Mesothelial cell of epicardium (in vitro differentiated cells): ENCODE measurements at places on chromosomes 6 and 20. TPM values are rescaled to one million over a fixed set of nuclear protein-coding genes. Genes with fewer than 3 reads are reported as not detected.

RUNX2 gene
- total RNA-seq = 4.4 to 4.9 TPM (median 4.8 TPM) in 3 replicates

DNA sequence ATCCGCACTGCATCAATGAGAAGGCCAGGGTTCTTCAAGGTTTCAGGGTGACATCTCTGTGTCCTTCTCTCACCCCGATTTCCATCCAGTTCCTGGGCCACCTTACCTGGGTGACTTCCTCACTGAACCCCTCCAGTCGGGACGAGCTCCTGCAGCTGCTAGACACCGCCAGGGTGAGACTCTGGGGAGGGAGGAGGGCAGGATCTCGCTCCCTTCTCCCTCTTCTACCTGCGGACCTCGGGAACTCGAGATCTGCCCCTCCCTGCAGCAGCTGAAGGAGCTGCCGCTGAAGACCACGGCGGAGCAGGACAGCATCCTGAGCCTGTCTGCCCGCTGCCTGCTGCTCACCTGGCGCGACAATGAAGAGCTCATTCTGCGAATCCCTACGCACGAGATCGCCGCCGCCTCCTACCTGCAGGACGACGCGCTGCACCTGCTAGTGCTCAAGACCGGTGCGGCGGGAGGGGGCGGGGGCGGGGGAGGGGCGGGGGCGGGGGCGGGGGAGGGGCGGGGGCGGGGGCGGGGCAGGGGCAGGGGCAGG, 7.5 kb downstream of the CCM2L start:
- no peaks in the 10 kb centered on the region for H3K36me3 ChIP-seq
- peaks cover 11% of the 10 kb centered on the region for H3K4me1 ChIP-seq
- H3K27me3 ChIP-seq = peaks cover 78% of the 10 kb centered on the region
- H3K27ac ChIP-seq = no peak overlapping the region
- peak overlapping the region; percentile 85 for H3K4me3 ChIP-seq
- peak; percentile 47 for DNase-seq

- no peak overlapping the region for H3K4me3 ChIP-seq
- peaks cover 48% of the 10 kb centered on the region for H3K4me1 ChIP-seq
- peaks cover 2% of the 10 kb centered on the region for H3K36me3 ChIP-seq
- H3K27me3 ChIP-seq = peaks cover 11% of the 10 kb centered on the region
Measured at GRCh38 chr6:166623318-166623717, 3.7 kb downstream of the RPS6KA2 start.

MACROD2 gene
- 10.0 to 11.8 TPM (median 11.2 TPM) in 3 replicates for total RNA-seq

- H3K4me1 ChIP-seq = no peaks in the 10 kb centered on the region
- no peaks in the 10 kb centered on the region for H3K27me3 ChIP-seq
- no peak overlapping the region for H3K27ac ChIP-seq
- H3K4me3 ChIP-seq = no peak overlapping the region
Measured at GRCh38 chr6:160224639-160225237, 33.9 kb downstream of the SLC22A2 start.

DNA sequence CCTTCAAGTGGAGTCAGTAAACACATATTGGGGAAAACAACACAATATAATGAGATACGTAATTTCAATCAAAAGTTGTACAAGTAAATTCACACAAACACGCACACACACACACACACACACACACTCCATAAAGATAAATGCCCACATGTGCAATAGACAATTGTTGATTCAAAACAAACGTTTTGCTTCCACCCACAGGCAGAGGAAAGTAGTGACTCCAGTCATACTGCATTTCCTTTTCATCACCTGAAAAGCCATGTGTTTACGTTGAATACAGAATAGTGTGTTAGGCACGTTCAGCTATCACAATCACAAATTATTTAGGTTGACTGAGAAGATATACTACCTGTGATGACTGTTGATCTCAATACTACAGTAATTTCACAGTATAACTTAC, 443.8 kb upstream of the MANEA start:
- H3K27me3 ChIP-seq = no peaks in the 10 kb centered on the region
- no peaks in the 10 kb centered on the region for H3K36me3 ChIP-seq
- no peak overlapping the region for H3K4me3 ChIP-seq
- H3K27ac ChIP-seq = no peak overlapping the region
- DNase-seq = no peak
- H3K4me1 ChIP-seq = peaks cover 13% of the 10 kb centered on the region

DTD1 gene
- 22.2 to 25.7 TPM (median 23.7 TPM) in 3 replicates for total RNA-seq

DEFB110 gene
- not detected in 3 replicates for total RNA-seq

GRCh38 chr6:15535495-15536197, 127.2 kb downstream of the DTNBP1 start:
- peaks cover 19% of the 10 kb centered on the region for H3K36me3 ChIP-seq
- H3K27ac ChIP-seq = no peak overlapping the region
- H3K4me3 ChIP-seq = no peak overlapping the region
- DNase-seq = no peak

ENPP4 gene
- 4.8 to 5.2 TPM (median 5.1 TPM) in 3 replicates for total RNA-seq

GRM1 gene
- 0.11 to 0.16 TPM in 2 of 3 replicates, not detected in the other for total RNA-seq
